RPMI8226 (cell line): ENCODE measurements at places on chromosomes 1 and 21.

GRCh38 chr1:12529640-12530174 is 88.3 kb downstream of the DHRS3 start:
- no peak for DNase-seq

DNA sequence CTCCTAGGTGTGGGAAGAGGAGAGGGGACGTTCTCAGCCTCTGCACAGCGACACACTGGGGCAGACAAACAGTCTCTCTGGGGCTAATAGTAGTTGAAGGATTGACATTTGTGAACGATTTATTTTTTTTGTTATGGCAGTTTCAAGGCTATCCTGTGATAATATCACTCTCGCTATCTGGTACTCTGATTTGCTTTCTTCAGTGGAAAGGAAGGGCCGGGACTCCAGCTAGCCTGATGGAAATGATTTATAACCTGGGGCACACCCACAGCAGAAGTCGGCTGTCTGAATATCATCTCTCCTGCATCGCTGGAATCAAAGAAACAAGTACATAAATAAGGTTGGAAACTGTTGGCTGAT is 122.7 kb downstream of the KCNN3 start:
- DNase-seq: no peak

GRCh38 chr1:13828454-13829151 is 128.6 kb downstream of the PRDM2 start:
- peak; percentile 94 for DNase-seq

DNA sequence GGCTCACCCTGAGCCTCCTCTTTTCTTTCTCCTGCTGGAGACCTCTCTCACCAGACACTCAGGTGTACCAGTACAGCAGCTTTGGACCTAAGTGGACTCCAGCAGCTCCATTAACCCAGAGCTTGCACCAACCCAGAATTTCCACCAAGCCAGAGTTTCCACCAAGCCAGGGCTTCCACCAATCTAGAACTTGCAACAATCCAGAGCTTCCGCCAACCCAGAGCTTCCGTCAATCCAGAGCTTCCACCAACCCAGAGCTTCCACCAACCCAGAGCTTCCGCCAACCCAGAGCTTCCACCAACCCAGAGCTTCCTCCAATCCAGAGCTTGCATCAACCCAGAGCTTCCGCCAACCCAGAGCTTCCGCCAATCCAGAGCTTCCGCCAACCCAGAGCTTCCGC is 23.2 kb downstream of the CRYAA start:
- DNase-seq: no peak

GRCh38 chr1:43267818-43268425 is 1.9 kb upstream of the TMEM125 start:
- peak; percentile 1 for DNase-seq

GRCh38 chr1:208931936-208932335 is 651.6 kb upstream of the CAMK1G start:
- no peak for DNase-seq

DNA sequence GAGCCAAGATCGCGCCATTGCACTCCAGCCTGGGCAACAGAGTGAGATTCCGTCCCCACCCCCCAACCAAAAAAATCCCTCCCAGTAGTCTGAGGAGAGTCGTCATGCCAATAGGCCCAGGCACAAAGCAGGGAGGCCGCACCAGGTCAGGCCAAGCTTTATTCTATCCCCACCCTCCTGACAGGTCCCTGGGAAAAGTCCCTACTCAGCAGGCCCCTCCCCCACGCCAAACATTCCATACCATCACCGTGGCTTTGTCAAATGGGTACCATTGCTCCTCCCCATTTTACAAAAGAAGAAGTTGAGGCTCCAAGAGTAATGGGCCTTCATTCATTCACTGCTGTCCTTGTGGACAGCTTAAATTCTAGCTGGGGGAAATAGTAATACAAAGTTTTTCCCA is 5.3 kb downstream of the GPR3 start:
- DNase-seq: no peak

GRCh38 chr1:118934706-118935105 is 53.4 kb downstream of the TBX15 start:
- no peak for DNase-seq

GRCh38 chr1:164475834-164476233 is 83.2 kb upstream of the PBX1 start:
- no peak for DNase-seq

DNA sequence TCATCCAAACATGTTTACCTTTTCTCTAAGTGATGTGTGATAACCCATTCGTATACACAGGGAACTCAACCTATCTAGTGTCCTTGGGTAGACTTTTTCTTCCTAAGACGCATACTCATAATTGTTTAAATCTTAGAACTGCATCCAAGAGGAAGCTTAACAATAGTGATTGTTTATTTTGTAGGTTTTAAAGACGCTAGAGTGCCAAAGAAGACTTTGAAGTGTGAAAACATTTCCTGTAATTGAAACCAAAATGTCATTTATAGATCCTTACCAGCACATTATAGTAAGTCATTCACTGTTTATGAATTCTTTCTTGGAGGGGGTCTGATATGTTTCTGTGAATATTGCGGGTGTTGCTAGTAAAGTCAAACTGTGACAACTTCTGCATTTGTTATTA is 25.4 kb downstream of the PLA2G4A start:
- DNase-seq: no peak

DNA sequence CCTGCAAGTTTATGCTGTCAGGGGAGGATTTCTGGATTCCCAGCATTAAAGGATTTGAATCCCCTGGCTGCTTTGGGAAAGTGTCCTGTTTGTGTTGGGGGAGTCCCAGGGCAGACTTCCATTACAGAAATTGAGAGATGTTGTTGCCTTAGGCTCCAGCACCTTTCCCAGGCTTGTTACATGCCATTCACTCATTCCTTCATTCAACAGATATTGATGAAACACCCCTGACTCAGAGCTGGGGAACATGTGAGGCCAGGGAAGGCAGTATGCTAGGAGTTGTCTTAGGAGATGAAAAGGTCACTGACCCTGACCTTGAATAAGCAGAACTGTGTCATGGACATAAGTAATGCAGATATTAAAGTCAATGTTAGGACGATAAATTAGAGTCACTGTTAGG is 161.7 kb downstream of the NTMT2 start:
- no peak for DNase-seq

DNA sequence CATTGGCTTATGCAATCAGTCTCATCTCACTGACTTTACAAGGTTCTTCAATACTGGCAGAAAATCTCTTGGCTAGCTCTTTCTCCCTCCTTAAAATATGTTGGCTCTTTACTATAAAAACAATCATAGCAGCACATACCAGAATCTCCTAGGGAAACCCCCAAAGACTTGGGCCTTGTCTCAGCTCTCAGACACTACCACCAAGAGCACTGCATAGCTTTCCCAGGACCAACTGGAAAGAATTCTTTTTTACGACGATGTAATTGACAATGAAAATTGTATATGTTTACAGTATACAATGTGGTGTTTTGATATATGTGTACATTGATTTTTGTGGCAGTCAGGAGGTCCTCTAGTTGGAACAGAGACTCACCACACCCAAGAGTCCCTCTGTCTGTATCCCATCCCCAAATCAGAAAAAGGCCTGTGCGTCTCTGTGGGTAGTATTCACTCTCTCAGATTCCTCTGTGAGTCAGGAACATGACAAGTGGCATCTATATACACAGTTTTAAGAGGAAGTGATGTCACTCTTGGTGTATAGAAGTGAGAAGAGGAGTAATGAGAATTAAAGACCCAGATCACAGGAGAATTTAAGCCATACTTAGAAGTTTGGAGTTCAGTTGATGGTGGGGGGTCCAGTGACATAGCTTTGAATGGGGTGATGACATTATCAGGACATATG is 21.1 kb downstream of the SMAP2 start:
- no peak for DNase-seq

- no peak for DNase-seq
Observed at GRCh38 chr1:153698020-153698922, 19.8 kb downstream of the NPR1 start.

- DNase-seq: no peak
Observed at GRCh38 chr1:117271959-117272358, 61.2 kb upstream of the VTCN1 start.

DNA sequence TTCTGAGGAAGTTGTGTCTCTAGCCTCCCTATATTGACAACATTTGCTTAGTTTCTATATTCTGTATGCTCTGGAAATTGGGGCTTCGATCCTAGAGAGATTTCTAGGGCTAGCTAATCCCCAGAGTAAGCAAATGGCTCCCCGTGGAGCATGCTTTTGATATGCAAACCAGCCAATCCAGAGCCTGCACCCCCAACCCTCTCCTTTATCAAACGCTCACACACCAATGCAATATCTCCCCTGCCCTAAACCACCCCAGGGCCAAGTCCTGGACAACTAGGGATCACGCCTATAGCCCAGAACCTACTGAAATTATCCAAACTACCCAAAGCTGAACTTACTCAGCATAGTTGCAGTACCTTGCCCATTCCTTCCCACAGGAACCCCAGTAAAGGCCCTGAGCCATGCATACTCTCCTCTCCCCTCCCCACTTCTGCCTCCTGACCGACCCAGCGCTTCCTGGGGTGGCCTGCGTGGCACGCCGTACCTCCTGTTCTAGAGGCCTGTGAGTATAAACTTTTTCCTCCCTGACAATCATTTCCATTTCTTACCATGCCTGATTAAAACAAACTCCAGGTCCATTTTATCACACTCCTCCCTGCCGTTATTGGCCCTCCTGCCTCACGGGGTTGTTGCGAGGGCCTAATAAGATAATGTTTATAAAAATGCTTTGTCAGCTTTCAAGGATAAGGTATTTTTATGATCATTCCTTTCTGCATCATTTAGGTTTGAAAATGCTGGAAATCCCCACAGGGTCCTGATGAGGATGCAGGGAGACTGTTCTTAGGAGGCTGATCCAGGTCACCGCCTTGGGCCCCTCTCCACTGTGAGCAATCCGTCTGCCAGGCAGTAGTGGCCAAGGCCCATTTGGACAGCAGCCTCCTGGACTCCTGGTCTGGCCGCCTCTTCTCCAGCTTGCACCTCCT is 102.7 kb downstream of the TENT5C start:
- no peak for DNase-seq

DNA sequence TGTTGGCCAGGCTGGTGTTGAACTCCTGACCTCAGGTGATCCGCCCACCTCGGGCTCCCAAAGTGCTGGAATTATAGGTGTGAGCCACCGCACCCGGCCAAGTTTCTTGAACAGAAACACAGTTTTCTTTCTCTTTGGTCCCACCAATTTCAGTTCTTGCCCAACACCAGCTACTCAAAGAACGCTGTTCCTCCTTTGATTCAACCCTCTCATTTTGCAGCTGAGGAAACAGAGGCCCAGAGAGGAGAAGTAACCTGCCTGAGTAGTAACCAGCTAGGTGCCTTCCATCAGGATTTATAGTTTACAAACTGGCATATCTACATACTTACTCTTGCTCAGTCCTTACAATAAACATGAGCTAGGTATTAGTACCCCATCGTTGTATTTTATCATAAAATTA is 119.9 kb downstream of the SYF2 start:
- no peak for DNase-seq

- no peak for DNase-seq
Observed at GRCh38 chr1:94532077-94532476, 9.5 kb downstream of the F3 start.

- DNase-seq: no peak
Observed at GRCh38 chr1:214271995-214272731, 8.8 kb upstream of the SMYD2 start.

GRCh38 chr1:160646180-160646579 is 664 bp downstream of the SLAMF1 start:
- no peak for DNase-seq

DNA sequence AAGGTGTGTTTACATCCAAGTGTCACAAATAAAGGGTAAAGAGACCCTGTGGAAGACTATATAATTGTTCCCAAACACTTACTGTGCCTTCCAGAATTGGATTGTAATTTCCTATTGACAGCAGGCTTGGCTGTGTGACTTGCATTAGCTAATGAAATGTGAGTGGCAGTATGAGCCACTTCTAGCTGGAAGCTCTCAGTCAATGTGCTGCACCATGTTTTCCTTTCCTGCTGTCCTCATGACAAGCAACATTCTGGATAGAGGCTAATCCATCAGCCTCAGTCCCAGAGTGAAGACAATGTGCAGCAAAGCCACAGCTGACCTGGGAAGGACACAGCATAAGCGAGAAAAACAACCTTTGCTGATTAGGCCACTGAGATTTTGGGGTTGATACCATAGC is 5.9 kb upstream of the FOXJ3 start:
- DNase-seq: no peak

DNA sequence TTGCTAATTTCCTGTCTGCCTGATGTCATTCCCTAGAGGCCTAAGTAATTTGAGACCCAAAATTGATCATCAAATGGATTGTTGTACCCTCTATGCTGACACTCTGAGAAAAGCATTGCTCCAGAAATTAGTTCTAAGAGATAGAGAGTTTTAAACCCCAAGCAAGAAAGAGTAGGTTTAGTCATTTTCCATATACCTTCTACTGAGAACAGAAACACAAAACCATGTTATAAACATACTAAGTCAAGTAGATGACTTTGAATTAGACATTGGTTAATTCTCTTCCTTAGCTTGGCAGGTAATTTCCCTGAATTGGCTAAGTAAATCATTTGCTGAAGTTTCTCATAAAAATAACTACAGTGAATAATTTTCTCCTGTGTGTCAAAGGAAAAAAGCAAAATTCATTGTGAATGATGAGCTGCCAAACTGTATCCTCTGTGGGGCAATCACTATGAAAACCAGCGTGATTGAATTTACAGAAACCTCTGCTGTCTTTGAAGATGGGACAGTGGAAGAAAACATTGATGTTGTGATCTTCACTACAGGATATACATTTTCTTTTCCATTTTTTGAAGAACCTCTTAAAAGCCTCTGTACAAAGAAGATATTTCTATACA is 20.1 kb downstream of the FMO4 start:
- no peak for DNase-seq

- DNase-seq: no peak
Observed at GRCh38 chr1:15191770-15192169, 38.2 kb downstream of the TMEM51 start.

DNA sequence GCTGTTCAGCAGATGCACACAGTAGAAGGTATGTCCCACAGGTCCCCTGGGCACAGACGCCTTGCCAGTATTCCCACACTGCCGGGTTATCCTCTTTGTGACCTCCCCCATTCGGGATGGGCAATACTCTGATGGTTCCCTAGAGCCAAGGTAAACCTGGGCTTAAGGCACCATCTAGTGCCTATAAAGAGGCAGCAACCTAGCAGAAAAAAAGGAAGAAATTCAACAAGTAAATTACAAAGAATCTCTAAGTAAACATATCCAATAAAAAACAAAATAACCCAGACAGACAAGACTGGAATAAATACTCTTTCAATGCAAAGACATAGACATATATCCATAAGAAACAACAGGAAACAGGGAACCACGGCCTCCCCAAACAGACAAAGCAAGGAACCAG is 39.4 kb downstream of the HSF2BP start:
- DNase-seq: no peak

- no peak for DNase-seq
Observed at GRCh38 chr1:230153641-230154296, 86.7 kb downstream of the GALNT2 start.

GRCh38 chr1:52645261-52645660 is 12.3 kb downstream of the SHISAL2A start:
- DNase-seq: no peak
